ENCODE measurements at places on chromosomes 5 and 9.

- DNase-seq: no peak
Observed at GRCh38 chr9:121620777-121621449, 30.5 kb upstream of the DAB2IP start.

DNA sequence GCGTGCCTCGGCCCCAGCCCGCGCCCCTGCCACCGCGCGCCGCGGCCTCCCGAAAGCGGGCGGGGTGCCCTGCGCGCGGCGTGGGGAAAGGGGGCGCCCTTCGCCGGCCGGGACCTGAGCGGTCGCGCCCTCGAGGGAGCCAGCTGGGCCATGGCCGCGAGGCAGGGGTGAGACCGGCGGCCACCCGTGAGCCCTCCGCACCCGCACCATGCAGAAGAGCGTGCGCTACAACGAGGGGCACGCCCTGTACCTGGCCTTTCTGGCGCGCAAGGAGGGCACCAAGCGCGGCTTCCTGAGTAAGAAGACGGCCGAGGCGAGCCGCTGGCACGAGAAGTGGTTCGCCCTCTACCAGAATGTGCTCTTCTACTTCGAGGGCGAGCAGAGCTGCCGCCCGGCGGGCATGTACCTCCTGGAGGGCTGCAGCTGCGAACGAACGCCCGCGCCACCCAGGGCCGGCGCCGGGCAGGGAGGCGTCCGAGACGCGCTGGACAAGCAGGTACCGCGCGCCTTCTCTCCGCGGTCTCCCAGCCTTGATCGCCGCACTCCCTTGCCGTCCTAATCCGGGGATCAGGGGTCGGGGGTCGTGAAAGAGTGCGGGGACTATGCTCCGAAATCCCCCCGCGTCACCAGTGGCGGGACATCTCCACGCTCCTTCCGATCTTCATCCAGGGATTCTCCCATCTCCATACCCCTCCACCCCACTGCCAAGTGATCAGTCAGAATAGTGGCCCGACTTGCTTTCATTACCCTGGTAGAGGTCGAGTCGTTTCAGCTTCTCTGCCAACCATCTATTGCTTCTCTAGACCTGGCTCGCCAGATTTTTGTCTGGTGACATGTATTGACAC lies 590 bp downstream of the RASGRF2 start:
- DNase-seq: peak; percentile 45

- DNase-seq: no peak
Observed at GRCh38 chr5:133932441-133933168, 35.8 kb downstream of the C5orf15 start.

DNA sequence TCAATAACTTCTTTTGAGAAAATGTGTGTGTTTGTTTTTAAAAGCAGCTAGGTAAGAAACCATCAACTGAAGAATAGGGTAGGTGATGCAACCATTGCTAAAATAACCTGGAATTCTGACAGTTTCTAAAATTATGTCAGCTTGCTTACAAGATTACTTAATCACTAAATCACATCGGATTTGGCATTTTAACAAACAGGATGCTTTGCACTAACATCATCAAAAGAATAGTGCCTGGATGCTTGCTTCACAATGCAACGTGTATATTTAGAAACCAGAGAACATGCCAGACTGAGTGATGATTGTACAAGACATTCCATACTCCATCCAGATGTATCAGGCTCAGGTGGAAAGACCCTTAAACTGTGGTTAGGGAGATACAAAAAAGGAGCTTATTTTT lies 43.9 kb downstream of the PAM start:
- DNase-seq: no peak

- no peak for DNase-seq
Observed at GRCh38 chr5:61910771-61911170, 395.2 kb upstream of the KIF2A start.

DNA sequence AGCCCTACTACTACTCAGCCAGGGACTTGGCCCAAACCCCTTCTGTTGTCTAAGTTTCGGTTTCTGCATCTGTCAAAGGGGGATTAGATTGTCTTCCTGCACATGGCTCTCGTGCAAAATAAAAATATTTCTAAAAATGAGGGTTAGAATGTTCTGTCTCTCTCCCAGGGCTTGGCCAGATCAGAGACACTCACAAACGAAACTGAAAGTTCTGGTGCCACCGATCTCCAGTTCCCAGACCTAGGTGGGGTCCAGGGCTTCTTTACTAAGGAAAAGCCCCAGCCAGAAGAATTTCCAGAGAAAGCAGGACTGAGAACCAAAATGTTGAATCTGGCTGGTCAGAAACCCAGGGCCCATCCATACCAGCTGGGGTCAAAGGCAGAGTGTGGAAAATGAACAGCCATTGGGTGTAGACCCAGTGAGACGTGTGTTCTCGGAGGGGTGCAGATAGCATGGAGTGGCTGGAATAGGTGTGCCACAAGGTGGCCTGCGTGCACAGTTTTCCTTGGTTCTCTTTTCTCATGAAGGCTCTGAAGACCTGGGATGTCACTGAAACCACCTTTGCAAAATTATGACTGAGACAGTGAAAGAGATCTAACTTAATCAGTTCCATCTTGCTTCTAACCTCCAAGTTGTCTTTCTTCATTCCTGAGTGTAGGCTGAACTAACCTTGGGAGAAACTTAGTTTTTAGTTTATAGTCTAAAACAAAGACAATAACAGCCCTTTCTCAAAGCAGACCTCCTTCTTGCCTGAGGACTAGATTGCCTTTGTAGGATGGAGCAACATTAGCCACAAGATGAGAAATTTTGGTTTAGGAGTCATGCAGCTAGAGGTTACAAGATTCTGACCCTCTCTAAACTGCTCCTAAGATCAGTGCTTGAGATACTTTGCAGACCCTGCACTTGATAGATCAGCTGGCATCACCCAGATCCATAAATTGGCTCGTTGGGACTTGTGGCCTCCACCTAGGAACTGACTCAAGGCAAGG lies 2.3 kb upstream of the SLC23A1 start:
- peak; percentile 14 for DNase-seq

GRCh38 chr5:172915514-172915913 lies 43.7 kb upstream of the RPL26L1 start:
- DNase-seq: no peak

- DNase-seq: no peak
Observed at GRCh38 chr5:98968056-98968564, 39.3 kb upstream of the CHD1 start.

GRCh38 chr5:156414391-156414790 lies 87.4 kb downstream of the SGCD start:
- DNase-seq: no peak

DNA sequence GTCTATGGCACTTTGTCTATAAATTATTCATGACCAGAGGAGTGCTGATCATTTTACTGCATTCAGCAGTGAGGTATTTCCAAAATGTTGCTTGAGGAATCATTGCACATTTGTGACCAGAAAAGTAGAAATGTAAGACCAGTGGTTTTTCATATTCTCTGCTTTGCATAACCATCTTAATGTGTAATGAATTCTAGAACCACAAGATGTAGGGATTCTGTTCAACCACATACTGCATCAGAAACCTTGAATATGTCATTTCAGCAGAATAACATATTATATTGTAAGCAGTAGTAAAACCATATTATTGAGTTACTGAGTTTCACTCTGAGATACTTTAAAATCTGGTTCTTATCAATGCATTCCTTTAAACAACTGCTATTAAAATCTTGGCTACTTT lies 1243.4 kb downstream of the MAT2B start:
- no peak for DNase-seq

- DNase-seq: no peak
Observed at GRCh38 chr5:66013397-66013796, 87.0 kb downstream of the ERBIN start.

DNA sequence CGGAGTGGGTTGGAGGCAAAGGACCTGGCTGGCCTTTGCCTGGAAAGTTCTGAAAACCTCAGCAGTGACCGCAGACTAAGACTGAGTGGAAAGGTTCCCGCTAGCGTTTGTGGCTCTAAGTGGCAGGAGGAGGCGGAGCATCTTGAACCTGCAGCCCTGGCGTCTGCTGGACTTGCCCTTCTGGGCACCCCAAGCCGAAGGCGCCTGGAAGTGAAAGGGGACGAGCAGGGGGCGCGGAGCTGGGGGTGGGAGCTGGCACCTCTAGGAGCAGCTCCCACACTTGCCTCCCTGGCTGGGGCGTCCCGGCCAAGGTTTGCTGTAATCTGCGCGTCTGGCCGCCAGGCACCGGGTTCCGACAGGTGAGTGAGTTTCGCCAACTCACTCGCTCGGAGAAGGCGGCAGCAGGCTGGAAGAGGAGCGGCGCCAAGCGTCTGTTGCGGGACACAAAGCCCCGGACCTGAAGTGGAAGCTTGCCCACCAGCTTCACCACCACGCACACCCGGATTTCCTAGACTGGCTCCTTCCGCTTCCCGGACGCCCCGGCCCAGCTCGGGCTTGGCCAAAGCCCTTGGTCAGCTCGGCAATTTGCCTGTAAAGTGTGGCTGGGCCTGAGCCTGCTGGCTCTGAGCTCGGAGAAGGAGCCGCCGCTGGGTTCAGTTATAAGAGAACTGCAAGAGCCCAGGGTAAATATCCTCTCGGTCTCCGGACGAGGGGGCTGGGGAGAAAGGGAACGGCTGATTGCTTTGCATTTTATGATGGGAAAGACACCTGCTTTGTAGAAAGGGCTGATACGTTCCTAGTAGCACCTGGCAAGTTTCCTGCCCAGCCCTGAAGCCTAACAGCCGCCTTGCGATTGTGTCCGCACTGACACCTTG lies at the start of gene GNA14:
Gene GNA14 (minus strand): TSS at position 89 of the 875 bp plus-strand sequence. CDS start 529 bp downstream, outside the sequence.
- no peak for DNase-seq

- no peak for DNase-seq
Observed at GRCh38 chr5:157855404-157855994, 3.4 kb downstream of the CLINT1 start.

DNA sequence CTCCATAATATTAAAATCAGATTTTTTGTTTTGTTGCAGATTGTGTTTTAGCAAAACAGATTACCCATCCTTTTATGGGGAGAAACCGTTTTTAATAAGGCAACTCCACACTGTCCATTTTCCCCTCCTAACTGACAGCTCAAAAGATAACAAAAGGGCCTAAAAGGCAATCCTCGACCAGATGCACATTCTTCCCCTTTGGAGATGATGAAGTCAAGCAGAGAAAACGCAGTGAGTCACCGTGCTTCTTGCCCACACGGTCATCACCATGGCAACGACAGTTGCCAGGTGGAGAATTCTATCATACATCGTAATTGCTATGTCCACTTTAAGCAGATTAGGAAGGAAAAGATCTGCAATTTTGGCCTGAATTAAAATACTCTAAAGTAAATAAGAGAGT lies 96.4 kb downstream of the DIRAS2 start:
- DNase-seq: no peak

- no peak for DNase-seq
Observed at GRCh38 chr9:77453825-77454647, 194.1 kb downstream of the GNA14 start.

GRCh38 chr5:142869886-142870285 lies 99.7 kb downstream of the ARHGAP26 start:
- no peak for DNase-seq

DNA sequence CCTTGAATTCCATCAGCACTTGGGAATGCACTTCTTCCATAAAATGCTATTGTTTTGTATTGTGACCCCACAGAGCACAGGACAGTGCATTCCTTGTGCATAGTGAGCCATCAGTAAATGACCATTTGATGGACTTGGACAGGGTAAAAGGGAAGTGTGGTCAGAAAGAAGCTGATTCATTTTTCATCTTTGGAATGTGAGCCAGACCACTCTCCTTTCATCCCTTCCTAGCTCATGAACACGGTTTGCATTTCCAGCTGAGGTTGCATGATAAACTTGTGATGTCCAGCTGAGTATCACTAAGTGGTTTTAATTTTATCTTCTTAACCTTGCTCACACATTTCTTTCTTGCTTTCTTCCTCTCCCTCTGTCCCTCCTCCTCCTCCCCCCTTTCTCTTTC lies 101.3 kb downstream of the NUDT12 start:
- DNase-seq: no peak

DNA sequence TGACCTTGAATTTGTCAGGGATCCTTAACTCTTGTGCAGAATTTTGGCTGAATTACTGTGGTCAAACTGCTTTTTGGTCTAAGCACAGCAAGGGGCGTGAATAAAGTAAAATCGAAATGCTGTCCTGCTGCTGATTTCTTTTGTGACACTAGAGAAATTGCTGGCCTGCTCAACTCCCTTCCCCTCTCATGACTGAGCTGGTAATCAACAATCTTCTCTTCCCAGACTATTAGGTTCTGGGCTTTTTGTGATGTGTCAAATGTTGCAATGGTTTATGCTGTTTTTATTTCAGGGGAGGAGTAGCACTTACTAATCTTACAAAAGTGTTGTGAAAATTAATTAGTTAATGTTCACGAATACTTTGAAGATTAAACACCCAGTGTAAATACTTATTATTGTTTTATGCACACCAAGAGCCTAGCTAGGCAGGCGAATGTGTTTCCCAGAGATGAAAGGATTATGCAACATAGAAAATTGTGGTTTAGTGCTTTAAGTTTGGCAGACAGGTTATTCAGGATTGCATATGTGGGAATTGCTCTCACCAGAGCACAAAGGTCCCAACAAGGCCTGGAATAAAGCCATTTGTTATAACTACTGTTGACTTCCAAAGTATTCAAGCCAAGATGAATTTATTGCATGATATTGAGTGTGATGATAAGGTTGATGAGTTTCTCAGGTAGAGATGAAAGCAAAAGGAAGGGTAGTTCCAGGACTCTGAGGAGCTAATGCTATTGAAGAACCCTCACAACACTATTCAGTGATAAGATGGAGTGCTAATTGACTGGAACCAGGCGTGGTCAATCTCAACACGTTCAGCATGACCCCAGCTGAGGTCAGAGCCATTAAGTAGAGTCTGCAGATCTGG lies 280.7 kb upstream of the ZNF608 start:
- no peak for DNase-seq

DNA sequence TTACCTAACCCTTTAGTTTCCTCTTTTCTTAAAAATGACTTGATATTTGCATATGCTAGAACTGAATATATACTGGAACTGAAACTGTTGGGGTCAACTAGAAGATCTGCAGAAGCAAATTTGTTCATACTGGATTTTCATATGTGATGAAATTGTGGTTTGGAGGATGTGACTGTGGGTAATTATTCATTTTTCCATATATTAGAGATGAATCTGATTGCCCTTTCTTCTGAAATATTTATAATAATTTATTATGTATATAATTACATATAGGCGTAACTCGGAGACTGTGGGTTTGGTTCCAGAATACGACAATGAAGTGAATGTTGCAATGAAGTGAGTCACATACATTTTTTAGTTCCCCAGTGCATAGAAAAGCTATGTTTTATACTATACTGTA lies 149.1 kb downstream of the ATP10B start:
- no peak for DNase-seq

DNA sequence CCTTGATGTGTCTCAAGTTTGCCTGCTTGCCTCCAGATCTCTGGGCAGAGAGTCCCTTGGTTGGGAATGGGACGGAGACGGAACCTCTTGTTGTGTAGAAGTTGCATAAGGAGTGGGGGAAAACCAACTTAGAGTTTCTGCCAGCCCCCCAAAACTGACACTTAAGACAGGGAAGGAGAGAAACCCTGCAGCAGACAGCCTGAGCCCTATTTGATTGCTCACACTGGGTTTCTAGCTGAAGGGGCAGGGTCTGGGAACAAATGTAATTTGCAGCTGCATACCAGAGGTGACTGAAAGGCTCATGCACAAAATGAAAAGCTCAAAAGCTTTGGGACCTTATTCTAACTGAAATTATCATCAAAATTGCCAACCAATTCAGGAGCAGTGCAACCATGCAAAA lies 254.5 kb downstream of the RASEF start:
- DNase-seq: no peak
